ENCODE measurements at places on chromosomes 11 and 22.

GRCh38 chr22:44807915-44808690, 55.7 kb downstream of the ARHGAP8 start:
- DNase-seq: no peak

DNA sequence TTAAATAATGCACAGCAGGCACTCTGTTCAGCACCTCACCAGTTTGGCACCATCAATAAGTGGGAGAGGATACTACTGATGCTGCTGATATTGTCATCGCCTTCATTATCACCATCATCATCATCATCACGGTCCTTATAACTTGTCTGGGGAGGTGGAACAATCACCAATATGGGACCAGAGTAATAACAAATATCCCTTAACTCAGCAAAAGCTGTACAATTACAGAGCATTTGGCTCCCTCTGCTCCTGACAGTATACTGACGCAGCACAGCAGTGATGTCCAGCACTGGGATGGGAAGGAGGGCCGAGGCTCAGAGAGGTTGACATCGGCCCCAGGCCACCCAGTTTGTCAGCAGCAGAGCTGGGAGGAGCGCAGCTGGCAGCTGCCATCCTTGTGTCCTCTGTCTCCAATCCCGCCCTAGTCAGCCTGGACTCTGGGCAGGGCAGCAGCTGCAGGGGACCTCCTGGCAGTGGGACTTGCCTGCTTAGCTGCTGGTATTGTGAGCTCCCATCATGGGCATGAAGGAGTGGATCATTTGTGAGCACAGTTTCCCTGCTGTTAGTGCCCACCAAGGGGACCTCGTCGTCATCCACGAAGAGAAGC, 90.0 kb downstream of the DHCR7 start:
- no peak for DNase-seq

DNA sequence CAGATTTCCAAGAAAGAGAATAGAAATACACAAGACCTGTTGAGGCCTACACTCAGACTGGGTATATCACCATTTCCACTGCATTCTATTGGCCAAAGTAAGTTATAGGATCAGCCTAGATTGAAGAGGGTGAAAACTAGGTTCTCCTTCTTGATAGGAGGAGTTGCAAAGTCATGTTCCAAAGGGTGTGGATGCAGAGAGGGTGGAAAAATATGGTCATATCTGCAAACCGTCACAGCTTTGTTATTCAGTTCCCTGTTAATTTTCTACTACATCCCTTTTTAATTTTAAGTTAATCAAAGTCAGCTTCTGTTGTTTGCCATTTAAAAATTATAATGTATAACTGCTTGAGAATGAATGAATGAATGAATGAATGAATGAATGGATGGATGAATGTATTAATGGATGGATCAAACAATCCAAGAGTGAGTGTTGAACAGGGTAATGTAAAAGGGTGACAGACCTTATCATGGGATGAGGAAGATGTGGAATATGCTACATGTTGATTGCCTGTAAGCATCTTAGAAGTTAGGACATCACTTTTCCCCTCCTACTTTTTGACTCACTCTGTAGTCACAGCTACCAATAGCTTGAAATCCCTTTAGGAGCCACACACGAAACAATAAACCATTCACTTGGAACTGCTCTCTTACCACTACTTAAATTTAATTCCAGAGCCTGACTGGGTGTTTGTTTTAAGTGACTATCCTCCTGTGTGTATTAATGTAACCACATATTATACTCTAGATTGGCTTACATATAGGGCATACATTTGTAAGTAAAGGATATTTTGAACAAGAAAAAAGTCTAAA, 121.5 kb downstream of the CCDC34 start:
- peak; percentile 80 for DNase-seq

GRCh38 chr11:62752994-62753735, 795 bp downstream of the ZBTB3 start:
- no peak for DNase-seq

- no peak for DNase-seq
Measured at GRCh38 chr22:24353121-24353520, 74.3 kb upstream of the ADORA2A start.

GRCh38 chr11:15888556-15889345, 467.6 kb downstream of the SOX6 start:
- no peak for DNase-seq
